ENCODE measurements at places on chromosomes 5 and 9.

DNA sequence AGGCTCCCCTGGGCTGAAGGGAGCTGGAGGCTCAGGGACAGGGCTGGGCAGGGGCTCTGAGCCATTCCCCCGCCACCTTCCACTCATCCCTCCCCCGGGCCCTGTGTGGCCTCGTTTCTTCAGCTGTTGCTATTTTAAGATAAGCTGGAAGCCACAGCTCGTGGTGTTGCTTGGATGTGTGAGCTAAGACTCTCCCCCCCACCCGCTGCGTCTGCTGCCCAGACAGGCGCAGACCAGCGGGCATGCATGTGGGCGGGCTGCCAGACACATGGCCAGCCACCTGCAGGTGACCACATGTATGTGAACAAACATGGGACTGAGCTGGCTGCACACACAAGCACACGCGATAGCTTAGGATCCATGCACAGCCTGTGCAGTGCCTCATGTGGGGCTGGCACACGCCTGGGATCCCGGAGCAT, 8.7 kb downstream of the SNCB start:
- no peak for DNase-seq

DNA sequence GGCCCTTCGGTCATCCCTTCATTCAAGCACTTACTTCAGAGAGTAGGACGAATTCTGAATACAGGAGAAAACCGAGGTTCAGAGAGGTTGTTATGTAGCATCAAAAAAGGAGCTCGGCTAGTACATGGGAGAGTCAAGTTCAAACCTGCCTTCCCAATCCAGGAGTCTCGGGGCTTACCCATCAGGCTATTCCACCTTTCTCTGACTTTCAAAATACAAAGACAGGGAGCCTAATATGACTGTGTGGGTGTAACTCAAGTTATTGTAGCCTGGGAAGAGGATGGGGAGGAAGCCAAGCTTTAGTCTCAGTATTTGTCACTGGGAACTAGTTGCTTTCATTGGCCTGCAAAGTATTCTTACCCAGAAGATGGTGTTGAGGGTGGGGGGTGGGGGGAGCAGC, 274.8 kb upstream of the PANK3 start:
- no peak for DNase-seq

DNA sequence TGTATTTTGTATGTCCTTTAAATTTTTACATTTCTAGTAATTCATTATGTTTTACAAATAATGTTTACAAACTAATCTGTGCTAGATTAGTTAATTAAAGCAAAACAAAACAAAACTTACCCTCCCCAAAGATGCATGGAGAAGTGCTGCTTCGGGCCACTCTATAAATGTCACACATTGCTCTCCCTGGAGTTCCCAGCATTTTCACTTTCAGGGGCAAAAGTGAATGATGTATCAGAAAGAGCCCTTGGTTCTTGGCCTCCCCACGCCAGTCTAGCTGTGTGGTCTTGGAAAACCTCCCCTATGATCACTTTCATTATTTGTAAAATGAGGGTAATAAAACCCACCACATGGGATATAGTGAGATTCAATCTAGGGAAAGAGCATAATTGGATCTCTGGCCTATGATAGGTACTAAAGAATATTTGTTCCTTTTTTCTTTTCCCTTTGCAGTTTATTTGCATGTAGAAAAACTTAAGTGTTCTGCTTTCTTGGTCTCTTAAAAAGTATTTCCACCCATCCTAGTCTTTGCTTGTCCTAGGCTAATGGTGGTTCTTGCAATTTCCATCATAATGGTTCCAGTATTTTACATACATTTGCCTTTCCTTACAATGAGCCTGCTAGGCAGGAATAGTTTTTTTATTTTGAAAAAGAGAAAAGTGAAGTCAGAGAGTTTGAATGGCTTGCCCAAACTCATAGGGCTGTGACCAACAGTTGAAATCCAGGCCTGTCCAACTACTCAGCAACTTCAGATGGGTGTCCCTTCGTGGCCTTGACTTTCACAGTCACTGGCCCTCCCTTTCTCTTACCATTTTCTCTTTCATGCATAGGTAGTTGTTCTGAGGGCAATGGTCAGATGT, 184.5 kb upstream of the KLF4 start:
- no peak for DNase-seq

DNA sequence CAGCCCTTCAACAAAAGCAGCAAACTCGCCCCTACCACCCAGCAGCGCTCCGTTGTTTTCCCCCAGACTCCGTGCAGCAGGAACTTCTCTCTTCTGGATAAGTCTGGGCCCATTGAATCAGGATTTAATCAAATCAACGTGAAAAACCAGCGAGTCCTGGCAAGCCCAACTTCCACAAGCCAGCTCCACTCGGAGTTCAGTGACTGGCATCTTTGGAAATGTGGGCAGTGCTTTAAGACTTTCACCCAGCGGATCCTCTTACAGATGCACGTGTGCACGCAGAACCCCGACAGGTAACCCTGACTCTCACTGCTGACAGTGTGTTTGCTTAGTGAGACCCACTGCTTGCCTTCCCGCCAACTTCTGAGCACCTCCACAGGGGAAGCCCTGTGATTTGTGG, 81.8 kb downstream of the PRDM6 start:
- no peak for DNase-seq

DNA sequence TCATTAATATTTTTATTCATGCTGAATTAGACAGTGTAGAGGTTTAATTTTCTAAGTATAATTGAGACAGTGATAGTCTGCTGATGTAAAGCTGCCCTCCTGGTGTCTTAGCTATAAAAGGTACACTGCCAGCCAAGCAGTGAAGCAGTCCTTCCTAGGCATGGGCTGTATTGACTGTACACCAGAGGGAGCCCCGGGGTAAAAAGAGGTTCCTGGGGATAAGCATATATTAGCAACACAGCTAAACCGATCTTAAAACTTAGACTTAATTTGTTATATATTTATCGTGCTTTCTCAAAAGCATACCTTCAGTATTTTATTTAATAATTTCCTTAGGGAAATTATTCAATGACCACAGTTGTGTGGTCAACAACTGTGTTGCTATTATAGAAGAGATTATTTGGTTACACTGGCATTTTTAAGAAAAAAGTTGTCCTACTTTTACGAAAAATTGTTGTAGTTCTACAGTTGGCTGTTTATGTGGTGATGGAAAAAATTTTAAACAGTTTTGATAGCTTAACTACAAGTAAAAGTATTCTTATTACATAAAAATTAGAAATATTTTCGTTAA, 68.8 kb downstream of the ELL2 start:
- no peak for DNase-seq

DNA sequence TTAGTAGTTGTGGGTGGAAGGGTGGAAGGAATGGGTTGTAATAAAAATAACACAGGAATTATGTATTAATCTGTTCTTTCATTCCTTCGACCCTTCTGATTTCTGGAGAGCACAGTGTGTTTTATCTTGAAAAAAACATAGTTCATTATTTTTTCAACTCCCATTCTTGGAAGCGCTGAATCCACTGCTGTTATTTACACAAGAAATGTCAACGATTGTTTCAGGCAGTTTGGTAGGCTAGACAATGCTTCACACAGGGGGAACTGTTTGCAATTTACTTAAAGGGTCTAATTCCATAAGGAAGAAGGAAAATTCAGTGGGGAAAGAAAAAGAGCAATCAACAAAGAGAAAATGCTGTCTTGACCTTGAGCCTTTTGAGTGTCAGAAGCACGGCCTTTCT, 142.9 kb downstream of the TLE1 start:
- no peak for DNase-seq

GRCh38 chr5:14557791-14558415, 23.7 kb upstream of the OTULINL start:
- DNase-seq: no peak

DNA sequence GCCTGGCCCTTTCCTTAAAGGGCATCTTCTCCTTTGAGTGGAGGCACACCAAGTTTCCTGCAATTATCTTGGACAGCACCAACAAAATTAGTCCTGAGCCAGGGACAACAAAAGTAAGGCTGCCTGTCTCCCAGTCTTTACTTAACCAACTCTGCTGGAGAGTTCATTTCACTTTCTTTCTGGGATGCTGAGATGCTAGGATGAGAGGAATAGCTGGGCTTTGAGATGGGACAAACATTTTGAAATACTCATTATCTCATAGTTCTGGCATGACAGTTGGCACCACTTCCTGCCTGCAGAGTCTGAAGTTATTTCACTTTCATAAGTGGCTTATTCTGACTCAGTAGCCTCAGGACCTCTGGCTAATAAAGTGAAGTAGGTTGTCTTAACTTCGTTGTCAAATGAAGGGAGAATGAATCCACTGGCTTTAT, 157.0 kb downstream of the C9orf152 start:
- no peak for DNase-seq

GRCh38 chr5:19301271-19301670, 686.7 kb downstream of the CDH18 start:
- DNase-seq: no peak

DNA sequence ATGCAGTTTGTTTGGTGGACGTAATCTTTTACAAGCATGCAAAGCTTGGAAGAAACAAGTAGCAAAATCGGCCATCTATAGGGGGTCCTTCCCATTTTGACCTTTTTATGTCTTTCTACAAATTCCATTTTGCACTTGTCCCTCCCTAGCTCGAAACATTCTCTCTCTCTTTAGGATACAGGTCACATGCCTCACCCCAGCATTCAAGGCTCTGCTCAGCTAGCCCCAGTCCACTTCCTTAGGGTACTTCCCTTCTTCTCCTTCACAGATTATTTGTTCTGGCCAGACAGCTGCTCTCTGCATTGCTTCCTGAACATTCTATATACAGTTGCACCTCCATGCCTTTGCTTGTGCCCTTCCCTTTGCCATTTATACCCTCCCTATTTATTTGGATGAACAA, 31.7 kb upstream of the TRIM14 start:
- no peak for DNase-seq

DNA sequence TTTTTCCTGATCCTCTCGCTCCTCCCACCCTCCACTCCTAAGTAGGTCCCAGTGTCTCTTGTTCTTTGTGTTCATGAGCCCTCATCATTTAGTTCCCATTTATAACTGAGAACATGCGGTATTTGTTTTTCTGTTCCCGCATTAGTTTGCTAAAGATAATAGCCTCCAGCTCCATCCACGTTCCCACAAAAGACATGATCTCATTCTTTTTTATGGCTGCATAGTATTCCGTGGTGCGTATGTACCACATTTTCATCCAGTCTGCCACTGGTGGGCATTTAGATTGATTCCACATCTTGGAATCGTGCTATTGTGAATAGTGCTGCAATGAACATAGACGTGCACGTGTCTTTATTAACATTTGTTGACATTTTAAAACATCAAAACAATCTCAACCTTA, 34.2 kb upstream of the CACNA1B start:
- no peak for DNase-seq

GRCh38 chr9:105393576-105394344, 54.1 kb upstream of the FSD1L start:
- no peak for DNase-seq

DNA sequence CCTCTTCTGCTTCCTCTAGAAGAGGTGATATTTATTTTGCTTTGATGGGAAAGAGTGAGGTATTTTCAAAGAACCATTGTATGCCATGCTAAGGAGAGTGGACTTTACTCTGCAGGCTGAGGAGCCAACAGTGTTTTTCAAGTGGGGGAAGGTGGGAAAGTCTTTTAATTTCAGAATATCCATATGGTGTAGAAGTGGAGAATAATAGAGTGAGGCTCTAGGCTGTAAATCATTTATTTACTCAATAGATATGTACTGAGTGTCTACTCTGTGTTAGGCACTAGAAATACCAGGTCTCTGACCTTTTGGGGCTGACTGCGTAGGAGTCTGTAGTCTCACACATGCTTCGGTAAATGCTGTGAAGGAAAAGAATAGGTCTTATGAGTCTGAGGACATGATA, 30.7 kb upstream of the TENT2 start:
- DNase-seq: no peak

GRCh38 chr9:90795871-90796317, 5.7 kb upstream of the SYK start:
- DNase-seq: no peak

DNA sequence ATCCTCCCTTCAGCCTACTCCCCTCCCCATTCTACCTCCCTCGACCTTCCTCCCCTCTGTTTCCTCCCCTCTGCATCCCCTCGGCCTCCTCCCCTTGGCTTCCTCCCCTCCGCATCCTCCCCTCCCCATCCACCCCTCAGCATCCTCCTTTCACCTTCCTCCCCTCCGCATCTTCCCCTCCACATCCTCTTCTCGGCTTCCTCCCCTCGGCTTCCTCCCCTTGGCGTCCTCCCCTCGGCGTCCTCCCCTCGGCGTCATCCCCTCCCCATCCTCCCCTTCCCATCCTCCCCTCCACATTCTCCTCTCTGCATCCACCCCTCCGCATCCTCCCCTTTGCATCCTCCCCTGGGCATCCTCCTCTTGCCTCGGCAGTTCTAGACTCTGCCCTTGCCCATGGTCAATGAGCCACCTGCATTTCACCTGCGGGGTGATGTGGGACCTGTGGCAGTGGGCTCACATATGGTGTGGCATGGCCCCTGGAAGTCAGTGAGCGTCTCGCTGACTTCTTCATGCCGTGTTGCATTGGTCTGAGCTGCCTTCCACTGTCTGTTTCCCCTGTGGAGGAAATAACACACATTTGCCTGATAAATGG, 113.0 kb downstream of the WNK2 start:
- DNase-seq: no peak

DNA sequence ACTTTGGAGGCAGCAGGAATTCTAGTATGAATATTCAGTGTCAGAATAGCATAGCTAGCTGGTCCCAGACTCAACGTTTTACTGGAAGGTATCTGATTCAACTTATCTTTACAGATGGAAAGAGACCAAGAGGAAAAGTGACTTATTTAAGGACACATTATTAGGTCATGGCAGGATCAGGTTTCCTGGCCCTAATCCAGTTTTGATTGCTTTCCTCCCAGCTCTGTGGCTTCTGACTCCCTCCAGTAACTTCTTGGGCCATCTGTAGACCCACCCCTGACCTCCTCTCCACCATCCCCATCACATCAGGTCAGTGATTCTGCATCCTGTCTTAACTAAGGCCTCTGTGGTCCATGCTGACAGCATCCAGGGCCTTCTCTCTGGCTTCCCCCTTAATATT, 38.4 kb downstream of the SH3TC2 start:
- DNase-seq: no peak

DNA sequence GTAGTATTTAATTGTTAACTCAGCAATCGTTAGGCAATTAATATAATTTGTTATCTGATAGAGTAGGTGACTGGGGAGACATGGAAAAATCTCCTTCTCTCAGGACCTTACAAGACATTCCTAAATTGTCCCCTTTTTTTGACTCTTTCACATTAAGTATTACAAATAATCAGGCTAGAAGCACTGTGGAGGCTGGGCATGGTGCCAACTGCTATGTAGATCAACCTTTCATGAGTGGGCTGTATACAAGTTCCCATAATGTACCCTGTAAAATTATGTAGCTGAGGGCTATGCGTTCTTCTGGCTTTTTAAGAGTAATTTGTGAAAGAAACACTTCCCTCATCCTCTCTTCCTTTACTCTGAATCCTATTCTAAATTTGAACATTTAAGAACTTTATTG, 140.2 kb downstream of the NFIB start:
- no peak for DNase-seq

Measured in stimulated activated CD8-positive, alpha-beta memory T cell treated with anti-CD3 and anti-CD28 coated beads, Interleukin-4, amount 100 ng/mL, for 4 hours (primary cell).